Fibroblast of upper back skin (primary cell): ENCODE measurements at places on chromosomes 7 and 10.

DNA sequence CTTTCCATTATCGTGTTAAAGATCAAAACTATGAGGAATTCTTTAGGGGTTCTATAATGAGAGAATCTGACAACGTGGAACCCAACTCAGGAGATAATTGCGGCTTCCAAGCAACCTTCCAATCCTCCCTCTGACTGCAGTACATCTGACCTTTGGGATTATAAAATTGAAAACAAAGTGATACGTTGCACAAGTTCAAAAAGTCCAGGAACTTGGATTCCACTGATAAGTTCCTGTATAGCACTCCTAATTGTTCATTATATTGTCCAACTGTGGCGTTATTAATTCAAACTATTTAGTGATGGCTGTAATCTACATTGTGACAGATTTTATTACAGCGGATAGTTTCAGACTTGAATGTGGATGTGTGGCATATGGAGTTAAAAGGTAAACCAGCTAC, 15.4 kb downstream of the MALRD1 start:
- no peak for DNase-seq

GRCh38 chr7:70659263-70659662, 472.7 kb upstream of the GALNT17 start:
- no peak for DNase-seq

GRCh38 chr7:120402079-120402767, 129.2 kb downstream of the KCND2 start:
- DNase-seq = peak; percentile 46

- peak; percentile 74 for DNase-seq
Observed at GRCh38 chr7:38463277-38464225, 167.6 kb downstream of the AMPH start.

DNA sequence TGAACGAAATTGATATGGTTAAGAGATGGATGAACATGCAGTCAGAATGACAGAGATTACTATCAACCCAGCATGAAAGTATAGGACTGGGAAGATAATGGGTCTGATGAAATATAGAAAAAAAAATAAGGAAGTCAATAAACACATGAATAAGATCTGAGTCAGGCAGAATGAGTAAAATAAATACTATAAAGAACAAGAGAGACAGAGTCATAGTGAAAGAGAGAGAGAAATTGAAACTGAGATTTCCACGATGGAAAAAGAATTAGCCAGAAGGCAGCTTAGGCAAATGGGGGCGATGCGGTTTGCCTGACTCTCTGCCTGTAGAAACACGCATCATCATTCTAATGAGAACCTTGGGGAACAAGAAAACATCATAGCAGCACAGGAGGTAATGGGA, 26.6 kb downstream of the SEMA3D start:
- peak; percentile 36 for DNase-seq

DNA sequence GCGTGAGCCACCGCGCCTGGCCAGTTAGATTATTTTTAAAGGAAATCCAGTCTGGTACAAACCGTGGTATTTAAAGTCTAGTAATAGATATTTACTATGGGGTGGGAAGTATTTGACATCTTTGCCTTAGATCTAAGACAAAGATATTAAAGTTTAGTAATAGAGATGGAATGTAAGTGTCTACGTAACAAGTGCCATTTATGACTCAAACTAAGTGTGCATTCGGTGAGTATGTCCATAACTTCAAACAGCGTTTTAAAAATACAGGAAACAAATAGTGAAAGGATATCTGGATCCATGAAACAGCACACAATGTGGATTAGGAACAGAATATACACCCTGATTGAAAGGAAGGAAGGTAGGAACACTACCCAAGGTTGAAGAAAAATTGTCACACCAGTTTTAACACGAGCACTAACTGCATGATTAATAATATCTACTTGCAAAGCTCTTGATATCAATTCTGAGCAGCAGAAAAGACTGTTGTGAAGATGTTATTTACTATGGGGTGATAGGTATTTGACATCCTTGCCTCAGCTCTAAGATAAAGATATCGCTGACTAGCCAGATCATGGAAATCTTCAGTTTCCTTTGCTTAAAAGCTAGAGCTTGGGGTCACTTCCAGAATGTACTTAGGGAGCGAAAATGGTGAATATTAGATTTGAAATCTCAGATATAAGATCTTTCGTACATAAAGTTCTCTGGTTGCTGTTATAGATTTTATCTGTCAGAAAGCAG, 48.7 kb downstream of the EPC1 start:
- peak; percentile 79 for DNase-seq

- peak; percentile 95 for DNase-seq
Observed at GRCh38 chr10:107971973-107972372, 807.5 kb upstream of the SORCS1 start.

- DNase-seq = no peak
Observed at GRCh38 chr7:48481235-48481634, 310.0 kb downstream of the ABCA13 start.

DNA sequence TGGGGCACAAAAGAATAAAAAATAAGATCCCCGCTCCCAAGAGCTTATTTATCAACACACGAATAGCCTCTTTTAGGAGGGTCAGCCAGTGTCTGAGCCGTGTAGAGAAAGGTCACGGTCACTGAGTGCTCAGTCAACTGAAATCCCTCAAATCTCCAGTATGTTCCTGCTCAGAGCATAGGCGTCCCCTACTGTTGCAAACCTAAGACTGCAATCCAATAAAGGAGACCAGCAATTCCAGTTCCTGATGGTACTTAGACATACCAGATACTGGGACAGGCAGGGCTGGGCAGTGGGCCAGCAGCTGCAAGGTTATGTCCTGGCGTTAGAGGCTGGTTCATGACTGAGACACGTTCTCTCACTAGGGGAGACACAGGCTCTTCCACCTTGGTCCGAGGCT, 93.6 kb downstream of the CACNB2 start:
- DNase-seq = no peak

- no peak for DNase-seq
Observed at GRCh38 chr10:82815680-82816079, 940.7 kb downstream of the NRG3 start.

DNA sequence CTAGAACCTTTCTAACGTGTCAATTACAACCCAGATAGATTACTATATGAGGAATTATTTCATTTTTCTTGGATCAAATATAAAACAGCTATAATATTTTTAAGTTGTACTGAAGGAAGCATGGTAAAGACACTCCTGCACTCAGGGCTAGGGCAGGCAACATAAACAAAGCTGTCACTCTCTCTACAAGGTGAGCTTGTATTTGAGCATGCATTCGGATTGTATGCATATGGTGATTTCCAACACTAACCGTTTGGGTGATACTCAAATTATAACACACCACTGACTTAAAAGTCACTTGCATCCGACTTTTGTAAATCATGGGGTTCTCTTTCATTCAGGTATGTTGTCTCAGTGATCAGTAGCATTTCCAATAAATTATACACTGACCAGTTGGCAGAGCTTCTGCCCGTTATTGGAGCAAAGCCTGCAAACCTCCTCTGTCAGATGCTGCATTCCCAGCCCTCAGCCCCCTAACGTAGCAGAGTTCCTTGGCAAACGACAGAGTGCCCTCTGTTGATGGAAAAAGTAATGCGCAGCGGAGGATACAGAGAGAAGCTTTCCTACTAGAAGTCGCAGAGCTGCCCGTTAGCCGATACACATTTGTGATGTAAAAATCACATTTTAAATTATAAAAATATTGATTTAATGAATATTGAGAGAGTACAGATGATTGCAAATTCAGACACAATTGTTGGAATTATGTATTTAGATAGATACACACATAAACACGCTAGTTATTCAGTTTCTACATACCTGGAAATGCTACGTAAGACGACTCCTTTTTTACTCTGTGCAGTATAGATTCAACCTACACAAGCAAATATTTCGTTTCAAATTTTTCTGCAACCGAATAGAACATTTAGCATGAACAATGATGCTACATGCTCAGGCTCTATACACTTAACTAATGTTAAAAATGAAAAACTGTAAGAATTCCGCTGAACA, 173.9 kb upstream of the SP4 start:
- peak; percentile 31 for DNase-seq

DNA sequence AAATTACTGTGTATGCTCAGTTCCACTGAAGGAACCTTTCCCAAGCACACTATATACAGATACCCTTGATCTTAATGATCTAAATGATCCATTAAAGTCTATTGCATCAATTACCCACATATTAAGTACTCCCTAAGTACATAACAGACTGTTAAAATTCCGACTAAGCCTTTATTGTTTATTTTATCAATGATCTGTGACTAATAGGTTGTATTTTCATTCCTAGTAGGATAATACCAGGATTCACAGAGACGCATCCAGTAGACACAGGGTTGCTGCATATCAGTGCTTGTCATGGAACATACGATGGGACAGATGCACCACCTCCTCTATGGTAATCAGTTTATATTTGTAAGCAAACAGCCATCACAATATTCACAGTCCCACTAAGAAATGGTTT, 159.6 kb upstream of the SLC26A5 start:
- DNase-seq = no peak

- no peak for DNase-seq
Observed at GRCh38 chr7:479115-479947, 40.3 kb downstream of the PDGFA start.

- peak; percentile 17 for DNase-seq
Observed at GRCh38 chr7:103680161-103681144, 234.4 kb upstream of the SLC26A5 start.

DNA sequence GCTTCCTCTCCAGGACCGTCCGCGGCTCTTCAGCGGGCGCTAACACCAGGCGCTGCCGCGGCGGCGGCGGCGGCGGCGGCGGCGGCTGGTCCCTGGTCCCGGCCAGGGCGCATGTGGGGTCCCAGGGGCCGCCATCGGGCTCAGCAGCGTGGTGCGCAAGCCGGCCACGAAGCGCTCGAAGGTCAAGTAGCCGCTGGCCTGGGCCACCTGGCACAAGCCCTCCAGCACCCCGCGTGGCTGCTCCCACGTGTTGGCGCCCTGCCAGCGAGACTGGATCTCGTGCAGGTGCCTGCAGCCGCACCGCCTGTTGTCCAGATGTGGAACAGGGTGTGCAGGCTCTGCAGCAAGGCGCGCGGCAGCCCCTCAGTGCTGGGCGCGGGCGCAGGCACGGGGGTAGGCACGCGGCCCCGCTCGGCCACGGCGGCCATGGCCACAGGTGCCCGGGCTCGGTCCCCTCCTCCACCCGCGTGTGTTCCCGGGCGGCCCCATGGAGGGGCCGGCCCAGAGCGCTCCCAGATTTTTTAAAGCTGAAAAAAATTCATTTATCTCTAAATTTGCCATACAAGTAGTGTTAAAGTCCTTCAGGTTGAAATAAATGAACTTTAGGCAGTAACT, 884.2 kb upstream of the ZNF722 start:
- DNase-seq = no peak

- no peak for DNase-seq
Observed at GRCh38 chr7:107686816-107687387, 26.3 kb downstream of the SLC26A4 start.

- DNase-seq = peak; percentile 56
Observed at GRCh38 chr7:68980011-68980410, 618.3 kb upstream of the AUTS2 start.

DNA sequence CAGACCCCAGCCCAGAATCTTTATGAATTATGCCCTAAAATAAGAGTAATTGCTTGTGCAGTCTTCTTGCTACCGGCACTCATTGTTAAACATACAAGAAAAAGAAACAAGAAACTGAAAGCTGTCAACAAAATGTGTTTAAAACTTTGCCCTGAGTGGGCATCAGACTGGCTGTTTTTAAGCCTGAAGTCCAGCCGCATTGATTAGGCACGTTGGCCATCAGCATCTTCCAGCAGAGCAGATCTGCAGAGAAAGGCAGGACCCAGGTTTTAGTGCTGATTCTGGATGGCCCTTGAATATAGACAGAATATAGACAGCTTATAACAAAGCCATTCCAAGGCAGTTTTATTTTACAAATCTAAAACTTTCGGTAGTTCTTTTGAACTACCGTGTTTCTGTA, 102.8 kb downstream of the POLL start:
- DNase-seq = no peak

GRCh38 chr10:125014836-125015355, 73.0 kb downstream of the ZRANB1 start:
- no peak for DNase-seq

GRCh38 chr7:18573410-18574234, 78.1 kb downstream of the HDAC9 start:
- no peak for DNase-seq

DNA sequence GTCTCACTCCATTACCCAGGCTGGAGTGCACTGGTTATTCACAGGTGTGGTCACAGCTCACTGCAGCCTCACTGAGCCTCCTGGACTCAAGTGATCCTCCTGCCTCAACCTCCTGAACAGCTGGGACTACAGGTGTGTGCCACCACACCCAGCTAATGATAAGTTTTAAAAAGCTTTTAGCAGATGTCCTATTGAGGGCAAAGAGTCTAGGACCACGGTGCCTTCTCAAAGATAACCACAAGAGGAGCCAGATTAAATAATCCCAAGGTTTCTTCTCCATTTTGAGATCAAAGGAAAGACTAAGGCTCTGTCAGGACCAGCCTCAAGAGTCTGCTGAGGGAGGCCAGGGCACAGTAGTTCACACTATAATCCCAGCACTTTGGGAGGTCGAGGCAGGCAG, 4.7 kb downstream of the ATP5MF start:
- DNase-seq = no peak

- no peak for DNase-seq
Observed at GRCh38 chr7:3033581-3033980, 10.1 kb downstream of the CARD11 start.

DNA sequence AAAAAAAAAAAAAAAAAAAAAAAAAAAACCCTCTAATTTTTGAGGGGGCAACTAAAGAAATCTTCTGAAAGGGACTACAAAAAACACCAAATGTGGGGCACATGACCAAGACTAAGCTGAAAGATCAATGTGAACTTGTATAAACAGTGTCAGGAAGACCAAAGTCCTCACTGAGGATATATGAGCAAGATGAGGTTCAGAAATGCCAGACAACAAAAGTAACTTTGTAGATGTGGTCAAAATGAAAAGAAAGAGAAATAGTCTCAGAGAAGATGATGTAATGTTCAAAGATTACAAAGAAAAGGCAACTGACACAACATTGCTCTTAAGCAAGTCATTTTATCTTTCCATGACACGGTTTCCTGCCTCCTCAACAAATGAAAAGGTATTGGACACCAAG, 48.7 kb upstream of the PTPRZ1 start:
- no peak for DNase-seq

DNA sequence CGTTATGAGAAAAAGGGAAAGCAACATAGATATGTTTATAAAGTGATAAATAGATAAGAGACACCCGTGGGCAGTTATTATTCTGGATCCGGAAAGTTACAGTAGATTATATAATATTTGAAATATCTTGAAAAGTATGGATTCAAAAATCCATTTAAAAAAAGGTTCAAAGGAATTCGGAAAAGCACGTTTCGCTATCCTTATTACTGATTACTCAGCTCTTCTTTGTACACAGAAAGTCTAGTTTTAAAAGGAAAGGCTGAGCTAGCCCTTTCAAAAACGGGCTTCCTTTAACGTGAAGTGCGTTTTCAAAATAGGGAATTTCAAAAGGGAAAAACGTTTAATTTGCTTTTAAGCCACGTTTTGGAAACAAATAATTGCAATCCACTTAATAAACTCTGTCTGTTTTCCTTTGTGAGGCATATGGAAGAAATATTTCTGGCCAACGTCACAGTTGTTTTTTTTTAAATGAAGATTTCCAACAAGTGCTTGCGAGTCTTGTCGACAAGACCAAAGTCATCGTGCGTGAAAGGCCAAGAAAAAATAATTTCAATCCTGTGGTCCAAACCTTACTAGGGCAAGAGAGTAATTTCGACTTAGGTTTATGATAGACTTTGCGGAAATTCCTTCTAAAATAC, 2.2 kb upstream of the SKIDA1 start:
- peak; percentile 46 for DNase-seq

GRCh38 chr7:48365010-48365409, 193.8 kb downstream of the ABCA13 start:
- no peak for DNase-seq
